ENCODE measurements at places on chromosomes 3 and 15.

- DNase-seq: no peak
Measured at GRCh38 chr3:164351131-164351530, 727.2 kb downstream of the SI start.

GRCh38 chr3:106962993-106963392 is 414.2 kb upstream of the CCDC54 start:
- no peak for DNase-seq

GRCh38 chr3:143832433-143832832 is 15.8 kb downstream of the SLC9A9 start:
- DNase-seq: no peak

DNA sequence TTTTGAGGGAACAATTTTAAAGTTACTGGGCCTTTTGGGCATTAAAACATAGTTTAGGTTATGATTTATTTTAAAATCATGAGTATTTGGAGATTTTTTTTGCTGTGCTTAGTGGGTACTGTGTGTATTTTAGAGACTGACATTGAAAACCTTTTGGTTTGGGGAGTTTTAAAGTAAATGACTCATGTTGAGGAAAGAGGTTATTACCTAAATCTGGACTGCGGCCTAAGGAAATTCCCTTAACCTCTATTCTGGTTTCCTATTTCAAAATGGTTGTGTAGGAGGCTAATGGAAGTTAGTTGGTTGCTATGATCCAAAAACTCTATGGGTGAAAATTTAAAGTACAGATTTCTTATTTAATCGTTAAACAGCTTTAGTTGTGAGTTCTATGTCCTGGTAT is 57.3 kb upstream of the DPH6 start:
- DNase-seq: no peak

Data from HuH-7 (cell line).